ENCODE measurements at places on chromosomes 13 and 19. TPM values are rescaled to one million over a fixed set of nuclear protein-coding genes. Genes with fewer than 3 reads are reported as not detected.

JOSD2 gene
- 16.9 TPM for polyA plus RNA-seq

ARRDC5 gene
- 0.04 TPM for polyA plus RNA-seq

KLHL1 gene
- 0.87 TPM for polyA plus RNA-seq

FBXL12 gene
- 31.5 TPM for polyA plus RNA-seq

ITGBL1 gene
- 0.71 TPM for polyA plus RNA-seq

PSG11 gene
- polyA plus RNA-seq, result not detected
